ENCODE measurements at places on chromosomes 4 and X. TPM values are rescaled to one million over a fixed set of nuclear protein-coding genes. Genes with fewer than 3 reads are reported as not detected.
A peak's percentile ranks its signal among the peaks of the same experiment; 100 is the strongest.

The COX7B2 gene
- not detected for total RNA-seq

DNA sequence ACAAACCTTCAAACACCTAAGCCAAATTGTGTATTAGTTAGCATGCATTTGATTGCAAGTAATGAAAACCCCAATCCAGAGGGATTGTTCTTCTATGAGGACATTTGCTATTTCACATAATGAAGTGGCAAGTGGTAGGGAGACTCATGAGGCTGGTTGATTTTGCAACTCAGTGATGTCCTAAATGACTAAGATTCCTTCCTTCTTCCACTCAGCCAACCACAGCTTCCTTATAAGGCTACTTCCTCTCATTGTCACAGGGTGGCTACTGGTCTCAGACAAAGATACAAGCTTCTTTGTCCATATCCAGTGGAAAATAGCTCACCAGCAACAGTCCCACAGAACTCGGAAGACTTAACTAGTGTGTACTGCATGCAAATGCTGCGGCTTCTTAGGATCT is 5.3 kb upstream of the OTC start:
- DNase-seq: no peak

DNA sequence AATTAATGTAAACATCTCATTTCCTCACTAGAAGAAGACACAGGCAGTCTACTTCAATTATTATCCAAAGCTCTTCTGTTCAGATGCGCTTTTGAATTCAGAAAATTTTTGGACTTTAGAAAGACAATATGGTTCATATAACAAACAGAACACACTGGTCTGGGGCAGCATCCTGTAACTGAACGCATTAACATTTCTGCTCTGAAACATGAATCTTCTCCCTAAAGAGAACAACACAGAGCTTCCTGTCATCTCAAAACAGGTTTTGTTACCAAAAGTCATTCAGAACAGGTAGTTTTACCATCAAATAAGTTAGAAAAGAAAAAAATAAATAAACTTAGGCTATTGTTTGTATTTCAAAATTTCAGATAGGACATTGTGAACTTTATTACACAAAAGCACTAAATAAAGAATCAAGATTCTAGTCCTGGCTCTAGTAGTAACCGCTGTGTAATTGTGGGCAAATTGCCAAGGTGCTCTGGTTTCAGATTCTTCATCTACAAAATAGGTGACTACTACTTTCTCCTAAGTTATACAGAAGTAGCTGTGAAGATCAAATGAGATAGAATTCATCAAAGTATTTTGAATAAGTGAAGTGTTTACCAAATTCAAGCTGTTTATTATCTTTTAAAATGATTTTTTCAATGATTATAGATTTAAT is 252.3 kb upstream of the RASGEF1B start:
- DNase-seq: peak; percentile 42

The DTHD1 gene
- total RNA-seq: 0.16 TPM

DNA sequence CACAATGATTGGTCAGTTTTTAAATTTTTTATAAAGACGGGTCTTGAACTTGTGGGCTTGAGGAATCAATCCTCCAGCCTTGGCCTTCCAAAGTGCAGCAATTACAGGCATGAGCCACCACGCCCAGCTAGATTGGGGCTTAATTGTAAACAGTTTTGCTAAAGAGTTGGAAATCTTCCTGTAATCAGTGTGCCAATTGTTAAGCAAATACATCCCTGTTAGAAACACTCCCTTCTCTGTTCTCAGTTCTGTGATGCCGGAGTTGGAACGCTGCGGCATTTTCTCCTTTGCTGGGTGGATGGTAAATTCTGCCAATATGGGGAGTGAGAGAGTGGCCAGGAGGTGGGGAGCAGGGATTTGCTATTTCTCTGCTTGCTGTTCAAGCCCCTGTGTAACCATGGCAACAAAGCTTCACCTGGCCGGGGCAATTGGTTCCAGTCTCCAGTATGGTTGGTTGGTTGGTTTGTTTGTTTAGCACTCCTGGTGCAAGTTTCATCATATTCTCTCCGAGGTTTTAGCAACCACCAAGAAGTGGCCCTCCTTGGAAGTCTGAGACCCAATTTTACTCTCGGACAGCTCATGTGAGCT is 3.0 kb upstream of the SPATA4 start:
- DNase-seq: no peak

The ADH7 gene
- total RNA-seq: 0.52 TPM

GRCh38 chr4:139574641-139575040 is 18.6 kb upstream of the SETD7 start:
- DNase-seq: no peak

DNA sequence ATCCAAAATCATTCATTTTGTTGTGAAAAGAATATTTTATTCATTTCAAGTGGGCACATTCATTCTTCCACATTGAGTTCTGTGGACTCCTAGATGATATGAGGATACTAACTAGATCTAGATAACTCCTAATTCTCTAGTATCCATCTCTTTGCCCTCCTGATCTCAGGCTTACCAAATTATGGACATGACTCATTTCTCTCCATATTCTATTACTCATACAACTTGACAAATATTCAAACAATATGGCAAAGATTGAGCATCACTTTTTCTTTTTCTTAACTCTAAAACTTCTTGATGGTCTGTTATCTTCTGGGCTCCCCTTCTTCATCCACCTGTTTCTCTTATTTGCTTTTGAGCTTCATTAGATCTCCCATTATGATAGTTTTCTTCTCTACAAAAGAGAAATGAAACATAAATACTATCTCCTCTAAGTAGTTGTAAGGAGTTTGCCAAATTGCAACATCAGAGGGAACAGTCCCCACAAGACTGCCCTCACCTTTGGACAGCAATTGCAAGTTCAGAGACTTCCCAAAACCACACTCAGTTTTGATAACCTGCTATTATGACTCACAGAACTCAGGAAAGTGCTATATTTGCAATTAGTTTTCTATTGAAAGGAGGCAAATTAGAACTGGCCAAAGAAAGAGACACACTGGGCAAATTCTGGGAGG is 422.9 kb downstream of the SPRY1 start:
- no peak for DNase-seq

The LRCH2 gene
- 0.42 TPM for total RNA-seq

DNA sequence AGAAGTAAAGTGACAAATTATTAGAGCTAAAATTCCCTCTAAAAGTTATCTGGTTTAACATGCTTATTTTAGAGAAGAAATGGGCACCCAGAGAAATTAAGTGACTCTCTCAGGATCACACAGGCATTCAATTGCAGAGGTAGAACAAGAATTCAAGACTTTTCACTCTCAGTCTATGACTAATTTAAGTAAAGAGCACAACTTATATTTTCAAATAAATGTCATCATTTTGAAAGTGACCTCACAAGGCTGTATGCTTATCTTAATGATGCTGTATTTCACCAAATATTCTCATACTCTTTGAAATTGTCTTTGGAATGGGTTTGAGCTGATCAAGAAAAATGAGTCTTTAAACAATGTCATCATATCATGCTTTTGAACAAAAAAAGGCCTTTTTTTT is 15.3 kb downstream of the GPR174 start:
- no peak for DNase-seq

GRCh38 chr4:83093060-83093640 is 21.4 kb downstream of the PLAC8 start:
- DNase-seq: no peak

The BBS12 gene
- total RNA-seq: 3.3 TPM

- no peak for DNase-seq
Observed at GRCh38 chr4:174467107-174467506, 55.2 kb downstream of the HPGD start.

The USP27X gene
- total RNA-seq: 3.7 TPM

DNA sequence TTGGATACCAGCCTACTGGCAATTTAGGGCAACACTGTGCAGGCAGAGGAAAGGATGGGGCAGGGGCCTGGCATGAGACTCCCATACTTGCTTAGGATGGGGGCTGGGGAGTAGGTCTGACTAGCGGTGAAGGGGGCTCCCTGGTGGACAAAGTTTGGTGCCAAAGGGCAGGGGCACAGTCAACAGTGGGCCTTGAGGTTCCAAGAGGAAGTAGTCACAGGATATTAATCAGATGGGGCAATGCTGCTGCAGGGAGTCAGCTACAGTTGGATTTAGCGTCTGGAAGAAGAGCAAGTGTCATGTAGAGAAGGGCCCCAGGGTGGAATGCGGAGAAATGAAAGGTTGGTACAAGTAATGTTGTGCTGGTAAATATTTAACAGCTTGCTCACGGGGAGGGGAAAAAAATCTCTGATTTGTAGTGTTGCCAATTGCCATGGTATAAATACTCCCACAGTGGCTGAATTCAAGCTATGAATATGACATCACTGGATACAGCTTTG is 139.4 kb downstream of the PJA1 start:
- no peak for DNase-seq

The ACOX3 gene
- 41.5 TPM for total RNA-seq

The ADGRL3 gene
- 1.8 TPM for total RNA-seq

- DNase-seq: no peak
Observed at GRCh38 chrX:40148385-40149285, 50.9 kb upstream of the BCOR start.

DNA sequence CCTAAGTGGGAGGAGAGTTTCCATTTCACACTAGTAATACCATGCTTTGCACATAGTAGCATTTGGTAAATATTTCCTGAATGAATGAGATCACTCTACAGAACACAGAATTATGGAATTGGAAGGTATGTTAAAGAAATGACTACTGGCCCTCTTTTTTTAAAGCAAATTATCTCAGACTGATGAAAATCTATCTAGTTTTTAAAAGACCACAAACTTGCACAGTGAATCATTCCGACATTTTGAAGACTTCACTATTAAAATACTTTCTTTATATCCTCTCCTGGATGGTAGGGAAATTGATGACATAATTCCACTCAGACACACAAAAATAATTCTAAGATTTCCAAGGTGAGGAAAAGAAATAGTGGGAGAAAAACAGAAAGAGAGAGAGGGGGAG is 68.4 kb upstream of the ETNPPL start:
- DNase-seq: no peak

DNA sequence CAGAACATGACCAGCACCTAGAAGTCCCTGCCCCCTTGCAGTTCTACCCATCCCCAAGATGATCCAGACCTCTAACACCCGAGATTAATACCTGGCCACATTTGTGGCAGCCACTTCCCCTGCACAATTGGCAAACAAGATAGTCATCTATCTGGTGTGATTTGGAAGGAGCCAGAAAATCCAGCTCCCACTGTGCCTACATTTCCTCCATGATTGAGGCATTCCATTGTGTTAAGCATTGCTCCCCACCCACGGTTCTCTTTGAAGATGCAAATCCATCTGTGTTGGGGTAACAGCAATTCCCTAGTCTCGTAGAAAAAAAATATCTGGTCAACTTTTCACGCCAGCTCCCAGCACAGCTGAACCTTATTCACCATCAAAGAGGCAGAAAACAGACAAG is 405.0 kb downstream of the BCOR start:
- no peak for DNase-seq

- DNase-seq: no peak
Observed at GRCh38 chr4:146059865-146060264, 115.7 kb upstream of the LSM6 start.

DNA sequence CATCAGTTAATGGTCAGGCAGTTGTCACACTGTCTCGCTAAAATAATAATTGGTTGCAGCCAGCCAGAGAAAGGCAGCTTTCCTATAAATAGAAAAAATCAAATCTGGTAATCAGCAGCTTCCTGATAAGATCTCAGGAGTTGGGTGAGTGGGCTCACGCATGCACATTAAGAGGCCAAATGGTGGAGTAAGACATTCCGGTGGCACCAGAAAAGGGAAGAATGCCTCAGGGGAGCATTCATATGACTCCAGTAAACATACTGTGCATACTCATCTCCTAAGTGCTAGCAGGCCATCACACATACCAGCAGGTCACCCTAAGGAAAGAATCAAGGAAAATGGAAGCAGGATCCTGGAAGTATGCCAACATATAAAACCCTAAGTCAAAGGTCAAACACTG is 40.1 kb downstream of the UGT2B15 start:
- no peak for DNase-seq

DNA sequence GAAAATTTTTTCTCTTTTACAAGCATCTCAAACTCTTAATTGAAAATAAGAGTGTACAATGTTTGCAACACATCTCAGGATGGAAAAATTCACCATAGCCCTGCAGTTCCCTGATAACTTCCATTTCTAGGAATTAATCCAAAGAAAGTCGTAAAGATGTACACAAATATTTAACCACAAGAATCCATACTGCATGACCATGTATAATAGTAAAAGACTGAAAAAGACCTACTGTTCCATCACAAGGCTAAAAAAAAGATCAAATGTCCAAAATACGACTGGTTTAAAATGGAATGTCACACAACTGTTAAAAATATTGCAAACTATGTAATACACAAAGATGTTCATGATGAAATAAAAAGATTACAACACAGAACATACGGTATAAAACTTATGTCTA is 32.1 kb downstream of the HUWE1 start:
- DNase-seq: no peak

The PHOX2B gene
- total RNA-seq: not detected

- DNase-seq: no peak
Observed at GRCh38 chrX:46710927-46711623, 47.8 kb downstream of the SLC9A7 start.
